Stimulated activated CD8-positive, alpha-beta memory T cell treated with anti-CD3 and anti-CD28 coated beads, Interleukin-12 subunit alpha, Interleukin-12 subunit beta, amount 100 ng/mL, for 1 hour (primary cell): ENCODE measurements at places on chromosomes 4 and X.

DNA sequence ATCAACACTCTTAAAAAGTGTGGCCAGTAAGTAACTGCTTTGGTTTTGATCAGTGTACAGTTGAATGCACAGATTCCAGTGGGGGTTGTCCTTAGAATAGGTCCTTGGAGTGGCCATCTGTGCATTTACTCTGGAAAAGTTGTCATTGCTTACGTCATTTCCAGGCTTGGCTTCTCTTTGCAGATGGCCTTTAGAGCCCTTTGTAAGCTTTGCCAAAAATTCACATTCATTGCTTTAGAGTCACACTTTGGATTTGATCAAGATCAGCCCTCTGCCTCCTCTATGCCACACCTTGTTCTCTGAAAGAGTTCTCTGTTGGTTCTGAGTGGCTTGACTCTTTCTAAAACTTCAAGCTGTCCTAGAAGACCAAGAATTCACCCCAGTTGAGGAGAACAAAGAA is 83.9 kb downstream of the MAMLD1 start:
- no peak for DNase-seq

GRCh38 chr4:15797320-15797719 is 19.2 kb downstream of the CD38 start:
- DNase-seq = no peak

DNA sequence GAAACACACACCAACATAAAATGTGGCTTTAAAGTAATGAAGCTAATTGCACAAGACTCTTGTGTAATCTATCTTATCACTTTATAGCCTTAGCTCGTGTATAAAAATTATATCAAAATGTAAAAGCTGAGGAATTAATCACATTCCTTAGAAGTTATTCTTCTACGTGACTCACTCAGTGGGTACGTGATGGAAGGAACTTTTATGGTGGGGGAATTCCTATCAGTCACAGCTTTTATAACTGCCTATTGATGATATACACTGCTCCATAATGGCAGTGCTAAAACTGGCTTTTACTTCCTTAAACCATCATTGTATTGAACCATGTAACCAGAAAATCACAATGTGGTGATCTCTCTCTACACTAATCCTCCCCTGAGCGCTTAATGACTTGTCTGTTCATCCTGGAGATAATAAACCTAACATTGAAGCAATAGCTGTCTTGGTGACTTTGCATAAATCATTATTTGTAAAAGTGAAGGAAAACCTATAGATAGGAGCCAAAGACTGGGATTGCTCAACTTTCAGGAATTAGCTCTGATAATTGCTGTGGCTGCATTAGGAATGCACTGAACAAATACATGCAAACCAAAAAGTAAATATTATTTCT is 276.7 kb downstream of the GBA3 start:
- no peak for DNase-seq

- no peak for DNase-seq
Observed at GRCh38 chrX:124573468-124573867, 227.1 kb downstream of the SH2D1A start.

DNA sequence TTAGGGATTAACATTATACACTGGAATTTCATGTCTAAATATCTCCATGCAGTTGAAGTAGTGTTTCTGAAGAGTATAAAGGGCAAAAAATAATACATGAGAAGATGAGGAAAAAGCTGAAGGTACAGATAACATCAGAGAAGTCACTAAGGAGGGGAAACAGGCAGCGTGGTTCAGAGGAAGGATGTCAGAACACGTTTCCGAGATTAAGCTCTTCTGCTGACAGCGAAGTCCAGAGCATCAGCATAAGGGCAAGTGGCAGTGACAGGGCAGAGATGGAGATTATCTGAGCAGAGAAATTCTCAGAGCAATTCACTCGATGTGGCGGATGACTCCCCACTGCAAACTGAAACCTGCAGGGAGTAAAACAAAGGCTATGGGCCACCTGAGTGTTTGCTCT is 443.2 kb upstream of the FRG1 start:
- no peak for DNase-seq

DNA sequence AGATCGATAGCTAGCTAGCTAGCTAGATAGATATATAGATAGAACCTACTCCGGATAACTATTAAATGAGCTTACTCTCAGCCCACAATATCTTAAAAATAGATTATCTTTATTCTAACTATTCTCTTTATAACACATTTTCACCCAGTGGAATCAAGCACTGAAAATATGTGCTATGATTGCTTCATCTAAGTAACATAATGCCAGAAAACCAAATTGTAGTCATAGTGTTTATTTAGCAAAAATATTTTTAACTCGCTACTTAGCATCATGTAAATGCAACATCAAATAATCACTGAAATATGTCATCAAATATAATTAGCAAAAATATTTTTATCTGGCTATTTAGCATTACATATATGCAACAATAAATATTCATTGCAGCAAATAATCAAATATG is 1.5 kb downstream of the TMEM156 start:
- DNase-seq = no peak

DNA sequence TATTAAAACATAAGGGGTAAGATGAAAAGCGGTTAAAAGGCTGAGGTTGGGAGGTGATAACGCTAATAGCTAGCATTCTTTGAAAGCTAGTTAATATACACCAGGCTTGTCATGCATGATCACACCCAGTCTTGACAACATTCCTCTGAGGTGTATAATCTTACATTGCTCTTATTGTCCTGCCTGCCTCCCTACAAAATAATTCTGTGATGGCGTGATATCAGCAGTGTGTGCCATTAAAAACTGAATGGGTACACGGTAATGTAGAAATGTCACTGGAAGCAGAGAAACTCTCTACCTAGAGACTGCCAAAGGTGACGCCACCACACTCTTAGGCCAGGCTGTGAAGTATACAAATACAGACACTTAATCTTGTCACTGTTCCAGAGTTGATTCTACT is 68.1 kb downstream of the DIAPH2 start:
- no peak for DNase-seq

DNA sequence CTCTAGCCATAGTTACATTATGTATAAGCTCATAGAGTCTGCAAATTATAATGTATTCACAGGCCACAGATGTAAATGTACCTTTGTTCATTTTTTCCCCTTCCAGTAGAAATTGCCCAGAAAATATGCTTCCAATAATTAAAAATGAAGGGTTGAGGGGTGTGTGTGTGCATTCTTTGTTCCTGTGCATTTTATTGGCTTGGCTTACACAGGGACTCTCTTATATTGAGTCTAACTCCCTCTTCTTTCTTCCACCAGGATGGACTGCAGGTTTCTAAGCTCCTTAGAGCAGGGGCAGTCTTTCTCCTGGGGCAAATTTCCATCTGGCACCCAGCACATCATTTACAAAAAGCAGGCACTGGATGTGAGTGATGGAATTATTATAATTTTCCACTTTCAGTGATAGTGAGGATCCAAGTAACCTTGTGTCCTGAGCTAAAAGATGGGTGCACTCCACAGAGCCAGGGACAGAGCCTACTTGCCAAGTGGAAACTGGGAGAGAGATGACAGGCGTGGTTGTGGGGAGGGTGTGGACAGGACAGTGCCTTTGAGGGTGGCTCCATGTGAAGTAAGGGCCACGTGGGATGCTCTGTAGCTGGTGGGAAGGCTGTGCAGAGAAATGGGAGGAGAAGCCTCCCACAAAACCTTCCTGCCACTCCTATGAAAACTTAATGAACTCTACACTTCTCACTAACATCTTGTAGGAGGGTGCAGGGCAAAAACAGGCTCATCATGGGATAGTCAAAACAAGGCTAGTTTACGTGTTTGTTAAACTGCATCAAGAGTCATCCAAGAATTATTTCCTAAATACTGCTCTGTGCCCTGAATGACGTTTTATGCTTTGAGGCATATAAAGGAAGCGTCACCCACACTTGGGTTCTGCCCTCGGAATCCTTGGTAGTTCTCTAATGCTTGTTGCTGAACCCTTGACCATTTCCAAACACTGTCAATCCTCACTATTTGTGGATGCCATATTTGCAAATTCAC is 16.0 kb downstream of the IGFBP7 start:
- no peak for DNase-seq

GRCh38 chr4:115418635-115419396 is 305.4 kb upstream of the NDST4 start:
- DNase-seq = no peak

DNA sequence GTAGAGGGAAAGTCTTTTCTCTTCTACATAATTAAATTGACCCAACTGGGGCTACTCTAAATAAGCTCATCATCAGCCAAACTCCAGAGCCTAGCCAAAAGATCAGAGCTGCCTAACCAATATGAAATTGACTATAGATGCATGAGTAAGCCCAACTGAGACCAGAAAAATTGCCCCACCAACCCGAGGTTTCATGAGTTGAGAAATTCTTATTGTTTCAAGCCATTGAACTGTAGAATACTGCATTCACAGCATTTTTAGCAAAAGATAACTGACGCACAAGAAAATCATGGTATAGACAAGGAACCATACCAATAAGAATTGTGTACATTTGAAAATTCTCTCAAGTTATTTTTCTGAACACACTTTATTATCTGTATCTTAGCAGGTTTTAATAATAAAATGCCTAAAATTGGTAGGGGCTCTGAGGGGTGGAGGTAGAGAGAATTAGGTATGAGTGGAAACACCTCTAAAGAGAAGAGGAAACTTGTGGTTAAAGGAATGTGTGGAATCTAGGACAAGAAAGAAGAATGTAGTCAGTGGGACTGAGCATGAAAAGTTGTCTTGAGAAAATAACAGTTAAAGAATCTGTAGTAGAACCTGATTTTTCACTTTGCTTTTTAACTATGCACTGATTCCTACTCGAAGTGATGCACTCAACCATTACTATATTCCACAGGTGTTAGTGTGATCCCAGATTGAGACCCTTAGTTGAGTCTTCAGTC is 200.9 kb upstream of the PPP1R2C start:
- DNase-seq = no peak

DNA sequence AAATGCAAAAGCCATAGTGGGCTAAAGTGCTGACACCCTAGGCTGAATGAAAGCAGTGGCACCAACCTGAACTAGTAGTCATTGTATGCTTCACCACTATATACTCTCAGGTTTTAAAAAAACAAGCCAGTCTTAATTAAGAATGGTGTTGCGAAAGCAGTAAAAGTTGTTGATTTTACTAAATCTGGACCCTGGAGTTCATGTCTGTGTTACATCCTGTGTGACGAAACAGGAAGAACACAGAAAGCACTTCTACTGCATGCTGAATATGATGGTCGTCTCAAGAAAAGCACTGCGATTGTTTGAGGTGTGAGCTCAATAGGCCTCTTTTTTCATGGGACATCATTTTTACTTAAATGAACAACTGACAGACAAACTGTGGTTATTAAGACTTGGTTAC is 24.2 kb upstream of the GDPD2 start:
- no peak for DNase-seq

- no peak for DNase-seq
Observed at GRCh38 chr4:127685292-127685691, 44.9 kb upstream of the SLC25A31 start.

GRCh38 chr4:79232540-79232939 is 93.3 kb downstream of the NAA11 start:
- no peak for DNase-seq

- no peak for DNase-seq
Observed at GRCh38 chrX:120358737-120359456, 3.0 kb upstream of the ATP1B4 start.

- no peak for DNase-seq
Observed at GRCh38 chr4:168803732-168804131, 206.3 kb downstream of the CBR4 start.

GRCh38 chrX:29699239-29699638 is 516.1 kb upstream of the MAGEB2 start:
- DNase-seq = no peak

- DNase-seq = no peak
Observed at GRCh38 chrX:149648932-149649331, 17.3 kb upstream of the TMEM185A start.

GRCh38 chr4:155377276-155377675 is 511 bp upstream of the MAP9 start:
- DNase-seq = no peak

DNA sequence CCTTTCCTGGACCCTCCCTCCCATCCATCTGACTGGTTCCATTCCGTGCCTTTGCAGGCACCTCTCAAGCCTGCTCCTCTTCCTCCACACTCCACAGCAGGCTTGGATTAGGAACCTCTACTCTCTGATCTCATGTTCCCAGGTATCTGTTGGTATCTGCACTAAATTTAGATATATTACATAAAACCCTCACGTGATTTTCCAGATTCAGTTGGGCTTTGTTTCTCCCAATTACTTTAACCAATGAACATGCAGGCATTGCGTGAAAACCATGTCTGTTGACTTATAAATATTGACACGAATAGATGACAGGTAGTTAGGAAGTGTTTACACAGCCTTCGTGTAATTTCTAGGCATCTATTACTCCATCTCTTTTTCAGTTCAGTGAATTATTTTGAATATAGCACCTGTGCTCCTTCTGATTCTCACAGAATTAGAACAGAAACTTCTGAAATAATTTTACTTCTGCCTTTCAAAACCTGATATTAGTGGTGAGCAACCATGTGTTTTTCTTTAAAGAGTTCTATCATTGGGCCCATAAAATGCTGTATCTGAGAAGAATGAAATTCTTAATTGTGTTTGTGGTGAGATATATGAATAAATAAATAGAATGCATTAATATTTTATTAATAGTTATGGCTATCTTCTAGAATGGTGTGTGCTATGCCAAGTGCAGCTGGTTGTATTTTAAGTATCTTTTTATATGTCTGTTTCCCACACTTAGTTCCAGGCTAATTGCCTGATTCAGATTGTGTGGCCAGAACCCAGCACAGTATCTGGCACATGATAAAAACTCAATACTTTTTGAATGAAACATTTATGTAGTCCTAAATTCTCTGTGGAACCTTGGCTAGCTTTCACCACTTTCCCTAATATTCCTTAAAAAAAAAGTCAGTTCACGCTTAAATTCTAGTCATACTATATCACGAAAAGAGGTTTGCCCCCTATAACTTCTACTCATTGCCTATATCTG is 304.8 kb downstream of the QDPR start:
- DNase-seq = no peak

DNA sequence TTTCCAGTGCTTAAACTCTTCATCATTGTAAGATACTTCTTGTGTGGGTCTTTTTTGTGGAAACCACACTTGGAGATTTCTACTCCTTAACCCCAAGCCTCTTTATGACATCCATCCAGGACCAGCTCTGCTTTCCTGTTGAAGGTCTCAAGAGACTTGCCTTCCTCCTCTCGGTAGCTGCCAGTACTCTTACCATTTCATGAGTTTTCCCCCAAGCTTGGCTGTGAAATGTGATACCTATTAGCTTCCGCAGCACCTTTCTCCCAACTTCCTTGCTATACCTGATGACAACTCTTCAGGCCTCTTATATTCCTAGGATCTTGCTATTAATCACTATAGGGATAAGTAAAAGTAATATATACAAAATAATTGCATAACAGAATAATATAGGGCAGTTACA is 1.9 kb upstream of the DCK start:
- no peak for DNase-seq

- no peak for DNase-seq
Observed at GRCh38 chrX:27435031-27435430, 28.1 kb downstream of the PPP4R3C start.

- DNase-seq = no peak
Observed at GRCh38 chr4:176198316-176198903, 3.0 kb upstream of the SPATA4 start.

GRCh38 chrX:114717921-114718320 is 134.0 kb downstream of the HTR2C start:
- no peak for DNase-seq

- DNase-seq = no peak
Observed at GRCh38 chrX:10095698-10096432, 60.9 kb upstream of the CLCN4 start.
